NCI-H446 treated with DMSO at 0.1 percent for 48 hours (cell line): ENCODE measurements at places on chromosomes 1 and 21.
A peak's percentile ranks its signal among the peaks of the same experiment; 100 is the strongest.

DNA sequence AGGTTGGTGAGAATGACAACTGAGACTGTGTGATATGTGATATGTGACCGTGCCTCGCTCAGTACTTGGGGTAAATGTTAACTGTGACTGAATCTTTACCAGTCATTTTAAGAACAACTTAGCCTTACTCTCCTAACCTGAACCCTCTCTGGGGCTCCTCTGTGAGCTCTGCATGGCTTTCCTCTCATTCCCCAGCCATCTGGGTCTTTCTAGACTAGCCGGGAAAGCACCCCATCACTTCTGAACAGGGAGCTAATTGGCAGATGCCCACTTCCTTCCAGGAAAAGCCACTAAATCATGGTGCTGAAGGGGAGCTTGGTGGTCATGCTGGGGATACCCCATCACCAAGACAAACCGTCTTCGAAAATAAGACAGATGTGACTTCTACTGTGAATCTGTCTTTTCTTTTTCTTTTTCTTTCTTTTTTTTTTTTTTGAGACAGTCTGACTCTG lies 16.5 kb upstream of the FOXO6 start:
- no peak for DNase-seq

GRCh38 chr1:113416496-113416895 lies 26.2 kb downstream of the MAGI3 start:
- no peak for DNase-seq

DNA sequence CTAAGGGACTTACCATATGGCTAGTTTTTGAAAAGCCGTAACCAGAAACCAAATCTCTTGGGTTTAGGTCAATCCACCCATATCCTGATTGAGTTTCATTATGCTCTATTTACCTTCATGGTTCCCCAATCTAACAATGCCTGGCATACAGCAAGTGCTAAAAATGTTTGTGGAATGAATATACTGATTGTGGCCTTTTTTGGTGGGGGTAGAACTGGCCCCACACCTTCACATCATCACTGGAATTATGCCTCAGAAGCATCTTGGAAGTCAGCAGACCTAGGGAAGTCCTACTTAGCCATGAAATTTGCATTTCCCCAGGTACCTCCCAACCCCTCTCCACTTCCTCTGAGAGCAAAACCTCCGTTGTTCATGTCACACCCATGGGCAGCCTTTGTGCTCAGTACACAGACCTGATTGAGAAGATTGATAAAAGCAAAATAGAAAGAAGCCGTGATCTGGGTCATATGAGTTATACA lies 17.8 kb upstream of the SLAMF1 start:
- DNase-seq = no peak

- DNase-seq = no peak
Measured at GRCh38 chr1:87592156-87592555, 263.5 kb downstream of the LMO4 start.

- DNase-seq = no peak
Measured at GRCh38 chr1:233005156-233005555, 54.7 kb downstream of the NTPCR start.

- no peak for DNase-seq
Measured at GRCh38 chr1:205677167-205677566, 3.1 kb downstream of the SLC45A3 start.

DNA sequence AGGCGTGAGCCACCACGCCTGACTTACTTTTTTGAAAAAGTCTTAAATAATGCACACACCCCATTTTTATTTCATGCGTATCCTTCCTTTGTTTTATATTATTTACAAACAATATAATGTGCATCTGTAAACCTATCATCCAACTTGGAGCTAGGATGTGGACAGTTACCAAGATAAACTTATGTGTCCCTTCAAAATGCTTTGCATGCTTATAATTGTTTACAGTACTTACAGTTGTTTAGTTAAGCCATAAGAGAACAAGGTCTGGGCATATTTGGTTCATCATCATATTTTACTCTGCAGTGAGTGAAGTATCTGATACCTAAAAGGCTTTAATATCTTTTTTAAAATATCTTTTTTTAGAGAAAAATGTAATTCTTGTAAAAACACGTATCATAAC lies 16.1 kb upstream of the HMGN1 start:
- no peak for DNase-seq

DNA sequence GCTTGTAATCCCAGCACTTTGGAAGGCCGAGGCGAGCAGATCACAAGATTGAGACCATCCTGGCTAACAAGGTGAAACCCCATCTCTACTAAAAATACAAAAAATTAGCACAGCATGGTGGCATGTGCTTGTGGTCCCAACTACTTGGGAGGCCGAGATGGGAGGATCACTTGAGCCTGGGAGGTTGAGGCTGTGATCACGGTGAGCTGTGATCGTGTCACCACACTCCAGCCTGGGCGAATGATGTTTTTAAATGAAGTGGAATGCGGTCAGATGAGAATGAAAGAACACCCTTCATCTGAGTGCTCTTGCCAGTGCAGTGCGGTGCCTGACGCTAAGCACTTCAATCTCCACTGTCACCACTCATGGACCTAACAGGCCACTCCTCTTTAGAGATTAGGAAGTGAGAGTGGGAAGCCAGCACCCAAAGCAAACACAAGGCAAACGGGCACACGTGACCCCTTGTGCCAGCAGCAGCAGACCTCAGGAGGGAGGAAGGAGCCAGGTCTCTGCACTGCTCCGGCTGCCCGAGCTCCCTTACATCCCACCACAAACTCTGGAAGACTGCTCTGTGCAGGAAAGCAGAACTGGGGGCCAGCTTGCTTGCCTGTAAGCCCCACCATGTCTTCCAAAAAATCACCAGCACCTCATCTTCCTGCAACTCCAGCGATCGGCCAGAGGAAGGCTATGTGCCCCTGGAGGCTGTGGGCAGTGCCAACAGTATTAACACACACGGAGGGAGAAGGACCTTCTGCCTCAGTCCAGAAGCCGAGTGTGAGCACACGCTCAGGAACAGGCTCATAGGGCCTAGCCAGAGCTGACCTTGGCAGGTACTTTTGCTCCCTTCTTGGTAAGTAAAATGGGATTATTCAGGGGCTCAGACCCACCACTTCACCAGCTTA lies 9.7 kb downstream of the CTNNBIP1 start:
- DNase-seq = no peak

- no peak for DNase-seq
Measured at GRCh38 chr1:155694167-155694566, 5.3 kb downstream of the DAP3 start.

DNA sequence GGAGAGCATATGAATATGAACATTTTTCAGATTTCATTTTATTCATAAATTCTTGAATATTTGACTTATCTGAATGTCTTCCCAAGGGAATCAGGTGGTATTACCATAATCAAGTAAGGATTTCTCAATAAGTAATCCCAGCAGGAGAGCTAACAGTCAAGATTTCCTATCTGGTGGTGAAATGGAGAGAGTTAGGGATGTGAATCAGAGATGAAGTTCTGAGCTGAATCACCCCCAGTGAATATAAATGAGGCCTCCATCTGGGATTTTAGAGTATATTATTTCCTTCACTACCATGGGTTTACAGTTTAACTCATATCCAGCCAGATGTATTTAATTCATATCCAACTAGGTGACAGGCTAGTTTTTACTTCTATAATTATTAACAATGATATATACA lies 61.5 kb upstream of the RGS2 start:
- DNase-seq = no peak

- DNase-seq = no peak
Measured at GRCh38 chr21:40680311-40680710, 166.6 kb downstream of the DSCAM start.

GRCh38 chr1:26824731-26825130 lies 1.8 kb upstream of the ZDHHC18 start:
- DNase-seq = no peak

- no peak for DNase-seq
Measured at GRCh38 chr1:46474570-46474969, 15.1 kb upstream of the DMBX1 start.

- DNase-seq = no peak
Measured at GRCh38 chr1:200146100-200146499, 118.6 kb downstream of the NR5A2 start.

GRCh38 chr1:26785611-26786436 lies 1.9 kb upstream of the PIGV start:
- no peak for DNase-seq

DNA sequence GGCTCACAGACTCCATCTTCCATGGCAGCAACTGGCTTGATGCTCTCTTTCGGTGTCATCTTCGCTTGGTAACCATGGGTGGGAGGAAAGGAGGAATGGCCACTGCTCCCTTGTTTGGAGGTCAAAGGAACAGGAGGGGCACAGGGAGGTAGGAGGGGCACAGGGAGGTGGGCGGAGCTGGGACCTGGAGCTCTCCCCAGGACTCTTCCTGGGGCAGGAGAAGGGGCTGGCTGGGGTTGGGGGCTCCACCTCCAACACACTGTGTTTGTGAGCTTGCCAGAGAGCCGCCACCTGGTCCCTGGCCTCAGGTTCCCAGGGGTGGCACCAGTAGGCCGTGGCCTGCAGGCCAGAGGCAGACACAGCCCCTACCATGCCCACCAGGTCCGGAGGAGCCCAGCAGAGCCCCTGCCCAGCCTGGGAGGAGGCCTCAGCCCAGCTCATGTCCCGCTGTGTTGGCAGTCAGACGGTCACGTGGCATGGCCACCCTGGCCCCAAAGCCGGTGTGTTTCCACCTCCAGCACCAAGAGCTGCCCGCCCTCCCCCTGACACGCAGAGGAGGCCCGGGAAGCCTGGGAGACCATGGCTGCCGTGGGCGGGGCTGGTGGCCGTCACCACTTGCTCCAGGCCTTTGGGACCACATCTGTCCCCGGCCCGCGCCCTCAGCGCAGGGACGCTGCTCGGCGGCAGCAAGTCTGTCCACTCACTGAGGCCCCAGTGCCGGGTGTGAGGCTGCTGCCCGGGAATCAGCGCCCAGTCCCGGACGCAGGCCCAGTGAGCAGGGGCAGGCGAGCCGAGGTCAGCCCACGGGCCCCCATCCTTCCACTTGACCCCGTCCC lies 73.9 kb downstream of the MORN1 start:
- no peak for DNase-seq

- DNase-seq = no peak
Measured at GRCh38 chr1:206741142-206741701, 29.4 kb upstream of the IL19 start.

GRCh38 chr1:14926229-14926628 lies 227.3 kb upstream of the TMEM51 start:
- DNase-seq = no peak

DNA sequence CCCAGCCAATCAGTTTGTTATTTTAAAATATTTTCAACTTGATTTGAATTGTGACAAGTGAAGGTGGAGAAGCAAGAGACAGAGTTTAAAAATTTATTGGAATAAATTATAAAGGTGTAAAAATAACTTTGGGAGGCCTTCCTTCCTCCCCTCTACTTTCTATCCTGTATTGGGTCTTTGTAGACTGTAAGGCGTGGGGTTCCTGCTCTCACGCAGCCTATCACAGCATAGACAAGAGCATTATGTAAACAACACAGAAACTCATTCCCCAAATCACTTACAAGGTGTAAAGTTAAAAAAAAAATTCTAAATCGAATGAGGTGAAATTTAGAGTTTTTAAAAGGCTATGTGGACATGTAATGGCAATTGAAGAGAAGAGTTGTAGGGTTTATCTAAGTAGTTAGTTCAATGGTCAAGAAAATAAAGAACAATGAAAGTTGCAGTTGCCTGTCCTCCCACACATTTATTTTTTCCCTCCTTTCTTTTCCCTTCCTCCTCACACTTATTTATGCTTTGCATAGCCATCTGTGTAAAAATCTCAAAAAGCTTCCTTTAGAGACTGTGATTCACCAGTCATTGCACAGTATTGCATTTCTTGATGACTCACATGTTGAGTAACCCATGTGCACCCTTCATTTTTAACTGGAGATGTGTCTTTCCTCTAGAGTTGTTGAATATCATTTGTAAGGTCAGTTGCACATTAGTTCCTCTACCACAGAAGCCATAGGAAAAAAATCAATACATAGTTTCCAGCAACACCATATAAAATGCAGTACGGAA lies 242.2 kb downstream of the PTPRC start:
- peak; percentile 64 for DNase-seq
